ENCODE measurements at places on chromosomes 5 and 9. TPM values are rescaled to one million over a fixed set of nuclear protein-coding genes. Genes with fewer than 3 reads are reported as not detected.

DNA sequence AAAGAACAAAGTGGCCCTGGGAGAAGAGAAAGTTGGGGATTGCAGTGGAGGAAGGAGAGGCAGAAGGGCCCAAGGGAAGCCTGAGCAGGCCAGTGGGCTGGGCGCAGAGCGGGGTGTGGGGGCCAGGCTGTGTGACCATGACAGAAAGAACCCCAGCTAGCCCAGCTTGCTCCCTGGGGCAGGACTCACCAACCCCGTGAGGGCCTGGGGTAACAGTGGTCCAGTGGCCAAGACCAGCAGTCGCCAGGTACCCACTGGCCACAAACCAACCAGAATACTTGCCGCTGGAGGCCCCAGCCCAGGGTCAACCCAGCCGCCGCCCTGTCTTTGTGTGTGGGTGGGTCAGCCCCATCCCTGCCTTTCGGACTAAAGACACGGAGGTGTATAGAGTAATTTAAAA lies 146.5 kb downstream of the CACNA1B start:
- no peak for DNase-seq

The EIF4E1B gene
- not detected for total RNA-seq

- no peak for DNase-seq
These were observed 34.8 kb downstream of the HTR4 start for GRCh38 chr5:148619484-148619883.

The PDE8B gene
- not detected for total RNA-seq

DNA sequence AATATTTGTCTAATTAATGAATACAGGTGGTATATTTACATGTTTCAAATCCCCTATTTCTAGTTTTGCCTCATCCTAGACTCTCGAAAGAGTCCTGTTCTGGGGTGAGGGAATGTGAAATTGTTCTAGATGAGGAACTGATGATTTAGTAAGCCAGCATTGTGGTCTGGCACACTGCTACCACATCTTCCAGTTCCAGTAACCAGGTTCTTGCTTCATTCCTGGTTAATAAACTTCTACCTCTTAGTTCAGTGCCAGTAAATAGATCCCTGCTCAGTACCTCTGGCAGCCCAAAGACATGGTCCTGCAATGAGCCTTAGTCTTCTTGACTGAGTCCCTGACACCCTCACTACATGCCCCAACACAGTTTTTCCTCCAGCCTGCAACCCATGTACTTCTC lies 207.7 kb downstream of the SREK1 start:
- DNase-seq: no peak

DNA sequence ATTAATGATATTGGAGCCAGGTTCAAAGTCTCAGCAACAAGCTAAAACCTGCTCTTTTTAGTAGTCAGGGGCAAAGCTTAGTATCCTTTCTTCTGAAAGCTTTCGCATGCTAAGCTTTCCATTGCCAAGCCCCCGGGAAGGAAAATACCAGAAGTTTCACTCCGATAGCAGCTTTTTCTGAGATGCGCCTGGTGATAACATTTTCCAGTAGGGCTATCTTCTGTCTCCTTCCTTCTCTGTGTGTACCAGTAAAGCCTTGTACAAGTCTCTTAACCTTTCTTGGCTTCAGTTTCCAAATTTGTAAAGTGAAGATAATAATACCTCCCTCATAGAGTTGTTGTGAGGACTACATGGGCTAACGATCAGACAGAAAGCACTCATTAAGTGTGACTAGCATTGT lies 36.7 kb downstream of the DOCK8 start:
- DNase-seq: no peak

DNA sequence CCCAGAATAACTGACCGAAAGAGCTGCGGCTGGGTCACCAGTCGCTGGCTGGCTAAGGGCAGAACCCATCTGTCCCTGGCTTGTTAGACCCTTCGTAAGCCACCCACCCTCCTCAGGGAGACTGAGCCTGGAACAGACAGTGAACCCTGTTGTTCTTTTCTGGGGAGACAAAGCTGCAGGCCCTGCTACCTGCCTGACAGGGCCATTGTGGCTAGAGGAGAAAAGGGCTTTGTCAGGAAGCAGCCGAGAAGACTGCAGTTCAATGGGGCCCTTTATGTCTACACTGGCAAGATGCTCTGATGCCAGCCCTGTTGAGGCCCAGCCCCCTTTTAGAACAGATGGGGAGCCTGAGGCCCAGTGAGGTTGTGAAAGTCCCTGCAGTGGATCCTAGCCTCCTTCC lies 3.7 kb upstream of the NIPAL4 start:
- no peak for DNase-seq

- no peak for DNase-seq
These were observed 54.7 kb downstream of the SH3RF2 start for GRCh38 chr5:145991044-145991575.

- no peak for DNase-seq
These were observed 127.3 kb upstream of the RORB start for GRCh38 chr9:74369844-74370243.

GRCh38 chr5:156188016-156188415 lies 138.9 kb upstream of the SGCD start:
- no peak for DNase-seq

- no peak for DNase-seq
These were observed 17.2 kb upstream of the SPOCK1 start for GRCh38 chr5:137516251-137516797.

The LCN2 gene
- not detected for total RNA-seq

DNA sequence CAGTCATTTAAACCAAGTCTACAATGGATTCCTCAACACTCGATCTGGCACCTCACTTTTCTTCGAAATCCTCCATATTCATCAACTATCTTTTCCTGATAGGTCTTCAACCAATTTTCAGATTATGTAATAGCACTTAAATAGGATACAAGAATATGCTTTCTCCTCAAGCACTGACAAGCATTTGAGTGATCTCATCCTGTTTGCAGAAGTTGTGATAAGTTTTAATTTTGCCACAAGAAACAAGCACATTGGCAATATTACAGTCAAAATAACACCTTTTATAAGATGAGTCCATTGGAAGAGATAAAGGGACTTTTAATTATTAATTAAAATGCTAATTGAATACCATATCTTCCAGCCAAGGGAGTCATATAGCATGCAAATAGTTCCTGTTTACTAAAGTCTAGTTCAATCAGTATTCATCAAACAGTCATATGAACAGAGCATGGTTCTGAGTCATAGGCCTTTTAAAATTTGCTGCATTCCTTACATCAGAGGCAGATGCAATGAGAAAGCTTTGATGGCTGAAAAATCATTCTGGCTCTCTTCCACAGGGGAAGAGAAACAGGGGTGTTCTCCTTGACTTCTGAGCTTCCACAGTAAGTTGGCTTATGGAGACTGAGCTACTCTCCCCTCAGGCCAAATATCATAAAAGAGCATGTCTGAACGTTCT lies 32.7 kb upstream of the ZCCHC9 start:
- no peak for DNase-seq

- no peak for DNase-seq
These were observed 216.5 kb upstream of the NR4A3 start for GRCh38 chr9:99605016-99605743.

- no peak for DNase-seq
These were observed 1.5 kb downstream of the ST6GALNAC4 start for GRCh38 chr9:127915325-127915752.

The DBH gene
- not detected for total RNA-seq

- DNase-seq: no peak
These were observed 40.9 kb downstream of the RFK start for GRCh38 chr9:76353280-76353679.

The FST gene
- 3.5 TPM for total RNA-seq

The ABHD17B gene
- 16.4 TPM for total RNA-seq

GRCh38 chr5:143010351-143010750 lies 240.2 kb downstream of the ARHGAP26 start:
- no peak for DNase-seq

GRCh38 chr5:156414391-156414790 lies 87.4 kb downstream of the SGCD start:
- no peak for DNase-seq

GRCh38 chr5:38921174-38921573 lies 75.4 kb downstream of the OSMR start:
- DNase-seq: no peak

The CDH12 gene
- total RNA-seq: not detected

The CDO1 gene
- not detected for total RNA-seq

DNA sequence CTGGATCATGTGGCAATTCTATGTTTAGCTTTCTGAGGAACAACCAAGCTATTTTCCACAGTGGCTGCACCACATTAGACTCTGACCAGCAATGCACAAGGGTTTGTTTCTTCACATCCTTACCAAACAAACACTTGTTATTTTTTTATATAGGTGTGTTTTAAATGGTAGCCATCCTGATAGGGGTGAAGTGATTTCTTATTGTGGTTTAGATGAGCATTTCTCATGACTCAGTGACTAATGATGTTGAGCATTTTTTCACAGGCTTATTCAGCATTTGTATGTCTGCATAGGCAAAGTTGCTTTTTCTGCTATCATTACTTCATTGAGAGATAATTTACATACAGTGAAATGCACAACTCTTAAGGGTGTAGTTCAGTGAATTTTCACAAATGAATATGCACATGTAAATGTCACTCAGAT lies 36.0 kb downstream of the ANKRD33B start:
- DNase-seq: no peak

- DNase-seq: no peak
These were observed 3.0 kb downstream of the CMYA5 start for GRCh38 chr5:79692596-79692995.
